NB4 (cell line): ENCODE measurements at places on chromosomes 11 and 22.

DNA sequence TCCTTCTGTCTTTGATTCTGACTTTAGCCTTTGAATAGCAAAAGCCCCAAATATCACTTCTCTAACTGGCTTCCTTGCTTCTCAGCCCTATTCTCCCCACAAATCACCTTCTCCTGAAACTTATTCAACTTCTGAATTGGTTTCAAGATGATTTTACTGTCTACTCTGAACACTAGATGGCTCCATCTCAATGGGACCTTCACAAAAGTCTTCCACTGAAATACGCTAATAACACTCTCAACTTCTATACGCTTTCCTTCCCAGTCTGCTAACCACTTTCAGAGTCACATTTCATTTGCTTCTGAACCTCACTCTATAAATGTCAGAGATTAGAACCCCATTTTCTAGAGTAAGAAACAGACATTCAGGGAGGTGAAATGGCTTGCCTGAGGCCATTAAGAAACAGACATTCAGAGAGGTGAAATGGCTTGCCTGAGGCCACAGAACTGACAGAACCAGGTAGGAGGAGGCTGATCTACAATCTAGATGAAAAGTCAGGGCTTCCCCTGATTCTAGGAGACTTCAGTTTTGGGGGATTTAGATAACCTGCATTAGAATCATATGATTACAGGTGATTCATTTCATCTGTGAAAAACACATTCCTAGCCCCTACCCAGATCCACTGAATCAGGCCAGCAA is 20.6 kb downstream of the MORC2 start:
- peak; percentile 49 for DNase-seq

DNA sequence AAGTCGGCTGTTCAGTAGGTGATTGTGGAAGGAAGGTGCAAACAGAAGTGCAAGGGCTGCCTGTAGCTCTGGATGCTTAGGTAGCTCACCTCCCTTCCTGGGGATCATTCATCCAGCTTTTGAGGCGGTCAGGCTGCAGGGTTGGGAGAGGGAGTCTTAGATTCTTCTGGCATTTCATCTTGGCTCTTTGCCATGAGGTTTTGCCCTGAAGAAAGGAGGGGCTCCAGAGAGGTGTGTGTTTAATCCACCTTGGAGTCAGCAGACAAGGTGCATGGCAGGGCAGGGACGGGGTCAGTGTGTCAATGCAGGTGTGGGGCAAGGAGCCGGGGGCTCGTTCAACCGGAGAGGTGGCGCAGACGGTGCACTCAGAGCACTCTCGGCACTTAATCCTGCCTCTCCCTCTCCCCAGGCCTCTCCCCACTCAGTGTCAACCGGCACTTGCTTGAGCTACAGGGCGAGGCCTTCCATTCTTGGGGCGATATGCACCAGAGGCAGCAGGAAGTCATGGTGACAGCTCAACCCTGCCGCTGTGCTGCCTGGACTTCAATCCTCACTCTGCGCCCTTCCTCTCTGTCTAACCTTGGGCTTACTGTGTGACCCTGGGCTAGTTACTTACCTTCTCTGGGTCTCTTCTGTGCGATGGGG is 7.2 kb downstream of the ADAMTS15 start:
- DNase-seq, result no peak

DNA sequence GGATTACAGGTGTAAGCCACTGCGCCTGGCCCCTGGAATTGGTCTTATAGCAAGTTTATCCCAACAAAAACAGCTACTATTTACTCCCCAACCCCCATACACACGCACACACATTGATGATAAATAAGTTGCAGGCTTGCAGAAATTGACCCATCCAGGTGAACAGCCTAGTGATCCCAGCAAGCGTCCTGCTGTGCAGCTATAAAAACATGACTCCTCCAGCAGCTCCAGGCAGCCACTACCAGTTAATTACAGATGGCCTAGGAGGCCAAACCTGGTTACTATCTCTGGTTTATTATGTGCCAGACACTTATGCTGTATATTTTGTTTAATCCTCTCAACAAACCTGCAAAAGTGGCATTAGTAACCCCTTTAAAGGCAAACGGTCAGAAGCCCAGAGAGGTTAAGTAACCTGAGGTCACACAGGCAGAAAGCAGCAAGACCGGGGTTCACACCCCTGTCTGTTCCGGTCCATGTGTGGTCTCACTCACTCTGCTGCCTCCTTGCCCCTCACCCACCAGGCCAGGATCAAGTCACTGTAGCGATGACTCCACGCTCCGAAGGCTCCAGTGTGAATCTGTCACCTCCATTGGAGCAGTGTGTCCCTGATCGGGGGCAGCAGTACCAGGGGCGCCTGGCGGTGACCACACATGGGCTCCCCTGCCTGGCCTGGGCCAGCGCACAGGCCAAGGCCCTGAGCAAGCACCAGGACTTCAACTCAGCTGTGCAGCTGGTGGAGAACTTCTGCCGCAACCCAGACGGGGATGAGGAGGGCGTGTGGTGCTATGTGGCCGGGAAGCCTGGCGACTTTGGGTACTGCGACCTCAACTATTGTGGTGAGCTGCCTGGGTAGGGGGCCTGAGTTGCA is 6.6 kb downstream of the F2 start:
- DNase-seq, result no peak

GRCh38 chr11:81658722-81659121 is 1074.9 kb downstream of the FAM181B start:
- peak; percentile 59 for DNase-seq

GRCh38 chr11:133082453-133082781 is 449.9 kb downstream of the OPCML start:
- DNase-seq, result peak; percentile 53

DNA sequence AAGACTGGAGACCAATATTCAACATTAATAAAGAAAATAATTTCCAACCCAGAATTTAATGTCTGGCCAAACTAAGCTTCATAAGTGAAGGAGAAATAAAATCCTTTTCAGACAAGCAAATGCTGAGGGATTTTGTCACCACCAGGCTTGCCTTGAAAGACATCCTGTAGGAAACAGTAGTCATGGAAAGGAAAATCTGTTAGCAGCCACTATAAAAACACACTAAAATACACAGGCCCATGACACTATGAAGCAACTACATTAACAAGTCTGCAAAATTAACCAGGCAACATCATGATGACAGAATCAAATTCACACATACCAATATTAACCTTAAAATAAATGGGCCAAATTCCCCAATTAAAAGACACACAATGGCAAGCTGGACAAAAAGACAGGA is 2.4 kb upstream of the CASP4 start:
- no peak for DNase-seq

- DNase-seq, result no peak
Measured at GRCh38 chr11:8871962-8872361, 39.0 kb upstream of the AKIP1 start.
